AG09319 (cell line): ENCODE measurements at places on chromosomes 3 and 15.

DNA sequence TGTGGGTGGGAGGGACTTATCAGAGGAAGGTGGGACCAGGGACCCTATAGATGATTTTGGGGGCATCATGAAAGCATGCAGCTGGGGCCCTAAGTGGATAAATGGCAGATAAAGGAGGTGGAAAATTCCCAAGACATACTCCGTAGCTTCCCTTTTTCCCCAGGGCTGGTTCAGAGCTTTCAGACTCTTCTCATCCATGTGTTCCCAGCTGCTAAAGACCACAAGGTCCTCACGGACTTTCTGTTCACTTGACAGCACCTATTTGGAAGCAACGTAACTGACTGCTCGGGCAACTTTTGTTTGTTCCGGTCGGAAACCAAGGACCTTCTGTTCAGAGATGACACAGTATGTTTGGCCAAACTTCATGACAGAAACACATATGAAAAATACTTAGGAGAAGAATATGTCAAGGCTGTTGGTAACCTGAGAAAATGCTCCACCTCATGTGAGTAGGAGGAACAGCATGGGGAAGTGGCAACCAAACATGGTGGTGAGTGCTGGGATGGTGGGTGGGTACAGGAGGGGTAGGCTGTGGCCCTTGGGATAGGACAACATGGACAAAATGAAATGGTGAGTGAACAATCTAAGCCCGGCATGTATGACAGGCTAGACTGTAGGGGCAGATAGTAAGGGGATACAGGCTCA lies 28.7 kb upstream of the SRPRB start:
- DNase-seq, result no peak

DNA sequence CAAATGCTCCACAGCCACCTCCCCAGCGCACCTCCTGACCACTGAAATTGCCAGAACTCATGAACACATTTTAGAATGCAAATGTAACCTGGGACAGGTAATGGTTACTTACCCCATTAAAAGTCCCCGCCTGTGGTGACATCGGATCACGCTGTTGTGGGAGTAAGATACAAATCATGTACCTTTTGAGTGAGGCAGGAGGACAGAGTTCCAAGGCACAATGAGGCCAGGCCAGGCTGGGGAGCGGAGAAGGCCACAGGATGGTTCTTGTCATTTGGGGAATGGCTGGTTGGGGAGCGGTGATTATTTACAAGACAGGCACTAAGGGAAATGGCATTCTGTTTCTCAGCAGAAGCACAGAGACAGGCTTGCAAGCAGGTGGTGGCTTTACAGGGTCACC lies 490.0 kb downstream of the EDEM1 start:
- DNase-seq, result no peak

- DNase-seq, result no peak
Measured at GRCh38 chr3:167929968-167930367, 165.8 kb downstream of the GOLIM4 start.

- no peak for DNase-seq
Measured at GRCh38 chr3:60417576-60417975, 833.7 kb downstream of the FHIT start.

DNA sequence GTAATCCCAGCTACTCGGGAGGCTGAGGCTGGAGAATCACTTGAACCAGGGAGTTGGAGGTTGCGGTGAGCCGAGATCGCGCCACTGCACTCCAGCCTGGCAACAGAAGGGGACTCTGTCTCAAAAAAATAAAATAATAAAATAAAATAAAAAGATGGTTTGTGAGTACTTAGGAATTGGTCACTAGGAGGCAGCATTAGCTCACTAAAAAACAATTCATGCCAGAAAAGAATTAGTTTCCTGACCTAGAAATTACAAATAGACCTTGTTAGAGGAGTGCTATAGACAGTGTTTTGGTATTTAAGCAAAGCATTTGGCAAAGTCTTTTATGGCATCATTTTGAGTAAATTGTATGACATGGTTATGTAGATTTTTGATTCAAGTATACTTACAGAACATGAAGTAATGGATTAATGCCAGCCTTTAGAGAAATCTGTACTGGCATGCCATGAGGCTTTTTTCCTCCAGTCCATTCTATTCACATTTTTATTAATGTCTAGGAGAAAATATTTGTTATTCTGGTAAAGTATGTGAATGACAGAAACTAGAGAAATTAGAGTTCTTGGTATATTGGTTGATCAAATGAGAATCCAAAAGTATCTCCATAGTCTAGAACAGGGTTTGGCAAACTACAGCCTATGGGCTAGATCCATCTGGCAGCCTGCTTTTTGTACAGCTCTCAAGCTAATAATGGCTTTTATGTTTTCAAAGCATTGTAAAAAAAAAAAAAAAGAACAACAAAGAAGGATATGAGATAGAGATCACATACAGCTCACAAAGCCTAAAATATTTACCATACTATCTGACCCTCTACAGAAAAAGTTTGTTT lies 81.6 kb downstream of the LRRC49 start:
- DNase-seq, result peak; percentile 24

DNA sequence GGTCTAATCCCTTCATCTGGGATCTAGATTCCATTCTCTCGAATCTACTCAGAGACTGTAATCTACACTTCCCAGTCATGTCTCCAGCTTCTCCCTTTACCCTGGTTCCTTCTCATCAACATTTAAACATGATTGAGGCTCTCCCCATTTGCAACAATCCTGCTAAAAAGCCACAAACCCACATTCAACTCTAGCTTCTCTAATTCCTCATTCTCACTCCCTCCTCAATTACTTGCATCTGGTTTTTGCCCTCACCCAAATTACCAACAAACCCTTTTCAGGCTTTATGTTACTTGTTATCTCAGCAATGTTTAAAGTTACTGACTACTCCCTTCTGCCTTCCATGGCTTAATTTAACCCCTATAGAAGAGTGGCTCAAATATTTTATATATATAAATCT lies 11.5 kb downstream of the ETFA start:
- DNase-seq, result no peak

DNA sequence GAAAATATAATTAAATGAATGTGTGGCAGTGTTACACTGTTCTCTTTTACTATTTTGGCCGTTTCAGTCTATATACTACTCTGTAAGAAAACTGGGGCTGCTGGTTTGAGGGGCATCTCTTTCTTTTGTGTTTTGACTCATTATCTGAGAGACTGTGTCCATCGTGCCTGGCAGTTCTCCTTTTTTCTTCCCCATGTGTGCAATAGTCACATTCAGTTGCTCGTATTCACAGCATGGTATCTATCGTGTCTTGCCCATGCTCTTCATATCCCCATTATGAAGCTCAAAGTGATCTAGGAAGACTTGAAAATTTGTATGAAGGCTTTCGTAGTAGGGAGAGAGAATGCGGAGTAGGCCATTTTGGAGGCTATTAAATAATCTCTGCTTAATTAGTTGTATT lies 29.8 kb upstream of the FAH start:
- DNase-seq, result no peak

DNA sequence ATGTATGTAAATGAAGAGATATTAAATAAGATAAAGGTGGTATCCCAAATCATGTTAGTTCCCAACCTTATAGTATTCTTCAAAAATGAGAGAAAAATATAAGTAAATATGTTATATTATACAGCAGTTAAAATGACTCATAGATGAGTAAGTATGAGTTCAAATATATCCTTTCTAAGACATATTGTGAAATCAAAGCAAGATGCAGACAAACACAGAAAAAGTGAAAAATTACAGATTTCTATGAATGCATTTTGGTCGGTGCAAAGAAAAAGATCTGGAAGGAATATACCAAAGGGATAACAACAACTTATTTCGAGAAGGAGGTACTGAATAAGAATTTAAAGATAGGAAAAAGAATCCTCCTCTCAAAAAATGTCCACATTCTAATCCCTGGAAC lies 181.2 kb upstream of the TTC14 start:
- no peak for DNase-seq

- no peak for DNase-seq
Measured at GRCh38 chr15:69170597-69170996, 10.2 kb downstream of the GLCE start.

DNA sequence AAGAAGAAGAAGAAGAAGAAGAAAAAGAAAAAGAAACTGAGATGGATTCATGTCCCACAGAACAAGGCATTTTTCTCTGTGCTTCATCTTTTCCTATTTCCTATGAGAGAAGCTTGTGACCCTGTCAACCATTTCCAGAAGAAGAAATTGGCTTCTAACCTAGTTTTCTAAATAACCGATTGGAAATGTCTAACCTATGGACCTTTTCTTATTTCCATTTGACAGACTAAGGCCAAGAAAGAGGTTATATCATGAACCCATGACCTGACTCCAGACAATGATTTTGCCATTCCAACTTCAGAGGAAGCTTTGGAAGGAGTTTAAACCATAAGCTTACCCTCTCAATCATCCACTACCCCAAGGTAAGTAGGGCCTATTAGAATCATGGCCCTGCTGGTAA lies 16.3 kb upstream of the CSRNP1 start:
- no peak for DNase-seq

GRCh38 chr15:62026487-62027262 lies 33.6 kb downstream of the VPS13C start:
- DNase-seq, result no peak

DNA sequence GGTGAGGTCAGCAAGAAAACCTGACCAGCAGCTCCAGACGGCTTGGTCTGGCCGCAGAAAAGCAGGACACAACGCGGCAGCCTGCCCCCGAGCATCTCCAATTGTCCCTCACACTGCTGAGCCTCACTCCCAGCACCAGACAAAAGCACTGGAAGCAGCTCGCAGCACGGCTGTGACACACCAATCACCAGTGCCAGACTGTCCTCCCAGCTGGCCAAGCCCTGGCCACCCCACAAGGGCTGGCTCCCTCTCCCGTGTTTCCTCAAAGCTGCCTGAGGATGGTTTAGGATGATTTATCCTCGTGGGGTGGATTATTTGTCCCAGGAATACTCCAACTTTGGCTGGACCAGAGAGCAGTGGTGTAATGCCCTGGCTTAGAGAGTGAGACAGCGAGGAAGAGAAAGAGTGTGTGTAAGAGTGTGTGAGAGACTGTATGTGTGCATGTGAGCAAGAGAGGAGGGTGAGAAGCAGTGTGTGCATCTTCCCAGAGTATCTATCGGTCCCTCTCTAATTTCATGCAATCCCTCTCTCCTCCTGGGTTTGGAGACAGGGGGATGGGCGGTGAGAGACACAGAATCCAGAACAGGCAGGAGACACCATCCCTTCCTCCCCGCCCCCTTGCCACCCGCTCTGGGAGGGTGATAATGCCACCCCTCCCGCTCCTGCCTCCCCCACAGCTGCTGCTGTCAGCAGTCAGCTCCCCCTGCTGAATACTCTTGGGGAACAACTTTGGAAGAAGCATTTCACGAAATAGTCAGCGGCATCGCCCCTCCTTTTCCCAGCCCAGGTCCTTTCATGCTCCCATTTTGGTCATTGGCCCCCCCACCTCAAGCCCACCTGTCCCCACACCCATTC lies 34.2 kb downstream of the SEMA5B start:
- no peak for DNase-seq

- DNase-seq, result no peak
Measured at GRCh38 chr3:28267984-28268849, 26.8 kb downstream of the CMC1 start.

GRCh38 chr3:34263101-34263621 lies 464.7 kb downstream of the PDCD6IP start:
- no peak for DNase-seq

- DNase-seq, result no peak
Measured at GRCh38 chr3:151133917-151134450, 48.5 kb downstream of the MED12L start.

- no peak for DNase-seq
Measured at GRCh38 chr3:195763076-195763830, 42.5 kb downstream of the MUC20 start.

DNA sequence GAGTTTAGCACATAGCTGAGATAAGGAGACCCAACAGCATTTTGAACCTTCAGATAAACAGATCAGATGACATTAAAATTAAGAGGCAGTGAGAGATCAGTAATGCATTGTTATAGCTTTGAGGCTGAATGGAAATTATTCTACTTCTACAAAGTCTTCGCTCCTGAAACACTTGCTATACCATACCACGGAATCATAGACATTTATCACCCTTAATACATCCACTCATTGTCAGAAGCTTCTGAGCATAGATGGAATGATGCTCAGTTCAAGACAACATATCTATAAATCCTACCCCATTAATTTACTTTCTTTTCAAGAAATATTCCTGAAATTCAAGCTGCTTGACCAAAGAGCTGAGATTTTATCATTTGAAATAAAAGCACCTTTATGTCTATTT lies 266.7 kb downstream of the C3orf38 start:
- no peak for DNase-seq

DNA sequence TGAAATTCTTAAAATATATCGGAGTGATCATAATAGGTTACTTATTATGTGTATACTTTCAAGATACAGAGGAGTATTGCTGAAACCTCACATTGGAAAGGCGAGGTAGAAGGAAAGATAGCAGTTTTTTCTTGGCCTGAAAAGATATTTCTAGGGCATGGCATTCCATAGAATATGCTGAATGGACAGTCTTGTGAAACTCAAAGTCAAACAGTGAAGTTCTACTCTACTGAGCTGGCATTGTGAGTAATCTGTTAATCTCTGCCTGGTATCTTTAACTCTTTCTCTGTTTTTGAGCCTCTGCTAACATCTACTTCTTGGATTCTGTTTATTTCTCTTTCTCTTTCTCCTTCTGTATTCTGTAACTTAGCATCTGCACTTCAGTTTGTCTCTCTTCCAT lies 176.3 kb upstream of the ZBTB20 start:
- no peak for DNase-seq

GRCh38 chr3:111668888-111669488 lies 73.8 kb upstream of the ZBED2 start:
- DNase-seq, result peak; percentile 31

DNA sequence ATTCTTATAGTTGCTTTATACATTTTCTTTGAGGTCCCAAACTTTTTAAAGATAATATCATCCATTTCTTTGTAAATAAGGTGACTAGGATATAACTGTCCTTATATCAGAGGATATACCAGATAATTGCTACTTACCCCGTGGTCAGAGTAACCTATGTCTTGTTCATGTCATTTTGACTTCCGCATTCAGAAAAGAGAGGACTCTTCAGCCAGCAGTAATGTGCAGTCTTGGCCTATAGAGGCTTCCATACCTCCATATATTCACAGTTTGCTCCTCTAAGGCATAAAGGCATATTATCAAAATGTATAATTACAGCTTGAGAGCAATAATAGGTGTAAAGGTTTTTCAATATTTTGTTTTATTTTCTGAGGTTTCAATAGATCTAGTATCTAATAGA lies 38.5 kb downstream of the EPHA6 start:
- no peak for DNase-seq

DNA sequence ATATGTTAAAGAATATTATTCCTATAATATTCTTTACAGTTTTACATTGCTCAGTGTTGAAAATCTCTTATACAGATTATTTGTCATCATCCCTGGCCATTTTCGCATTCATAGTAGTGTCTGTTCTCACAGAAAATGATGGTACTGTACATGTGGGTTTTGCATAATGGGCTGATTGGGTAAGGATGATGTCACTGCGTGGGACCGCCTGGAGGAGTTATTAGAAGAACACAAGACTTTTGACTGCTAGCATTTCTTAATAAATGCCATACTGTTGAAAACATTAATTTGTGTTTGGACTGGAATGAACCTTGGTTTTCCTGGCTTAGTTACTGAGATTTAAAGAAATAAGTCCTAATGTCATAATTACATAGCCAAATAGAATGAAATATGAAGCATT lies 20.3 kb downstream of the LRCH3 start:
- DNase-seq, result peak; percentile 78

GRCh38 chr3:187185759-187186158 lies 11.5 kb upstream of the RTP1 start:
- DNase-seq, result no peak
